ENCODE measurements at places on chromosomes 5 and 9.

DNA sequence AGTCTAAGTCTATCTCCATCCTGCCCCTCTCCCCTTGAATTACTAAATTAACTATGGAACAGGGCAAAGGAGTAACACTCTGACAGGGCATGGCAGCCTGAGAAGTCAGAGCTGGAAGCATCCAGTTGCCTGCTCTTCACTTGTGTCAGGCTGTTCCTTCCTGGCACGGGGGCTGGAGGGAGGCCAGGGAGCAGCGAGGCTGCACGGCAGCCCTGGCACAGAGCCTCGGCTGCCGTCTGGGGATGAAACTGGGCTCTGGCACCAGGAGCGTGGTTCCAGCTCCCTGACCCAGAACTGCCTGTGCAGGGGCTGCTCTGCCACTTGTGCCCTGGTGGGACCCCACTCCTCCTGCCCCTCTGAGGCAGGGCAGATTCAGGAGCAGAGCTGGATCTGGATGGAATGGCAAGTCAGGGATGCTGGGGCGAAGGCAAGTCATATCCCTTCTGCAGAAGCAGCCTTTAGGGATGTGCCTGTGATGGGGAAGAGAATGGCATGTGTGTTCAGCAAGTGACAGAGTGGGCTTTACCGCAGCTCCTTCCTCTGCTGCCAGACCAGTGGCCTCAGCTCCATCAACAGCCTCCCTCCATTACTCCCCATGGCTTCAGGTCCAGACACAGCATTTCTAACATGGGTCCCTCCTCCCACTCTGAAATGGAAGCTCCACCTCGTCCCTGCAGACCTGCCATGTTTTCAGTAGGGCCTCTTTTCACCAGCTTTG lies 42.2 kb upstream of the PDE8B start:
- no peak for DNase-seq

DNA sequence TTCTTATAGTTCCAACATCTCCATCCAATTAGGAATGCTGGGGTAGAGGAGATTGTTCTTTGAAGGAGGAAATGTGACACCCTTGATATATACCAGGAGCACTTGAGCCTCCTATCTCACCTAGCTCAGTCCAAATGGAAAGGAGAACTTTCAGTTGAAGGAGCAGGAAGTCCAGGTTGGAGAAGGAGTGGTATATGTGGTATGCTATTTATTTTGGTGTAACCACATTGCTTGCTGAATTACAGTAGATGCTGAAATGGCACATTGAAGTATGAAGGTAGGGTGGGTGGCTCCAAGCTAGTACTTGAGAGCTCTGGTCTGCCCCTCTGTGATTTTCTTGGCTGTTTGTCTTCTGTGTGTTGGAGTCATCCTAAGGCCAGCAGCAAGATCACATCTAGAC lies 6.1 kb downstream of the CSNK1G3 start:
- no peak for DNase-seq

DNA sequence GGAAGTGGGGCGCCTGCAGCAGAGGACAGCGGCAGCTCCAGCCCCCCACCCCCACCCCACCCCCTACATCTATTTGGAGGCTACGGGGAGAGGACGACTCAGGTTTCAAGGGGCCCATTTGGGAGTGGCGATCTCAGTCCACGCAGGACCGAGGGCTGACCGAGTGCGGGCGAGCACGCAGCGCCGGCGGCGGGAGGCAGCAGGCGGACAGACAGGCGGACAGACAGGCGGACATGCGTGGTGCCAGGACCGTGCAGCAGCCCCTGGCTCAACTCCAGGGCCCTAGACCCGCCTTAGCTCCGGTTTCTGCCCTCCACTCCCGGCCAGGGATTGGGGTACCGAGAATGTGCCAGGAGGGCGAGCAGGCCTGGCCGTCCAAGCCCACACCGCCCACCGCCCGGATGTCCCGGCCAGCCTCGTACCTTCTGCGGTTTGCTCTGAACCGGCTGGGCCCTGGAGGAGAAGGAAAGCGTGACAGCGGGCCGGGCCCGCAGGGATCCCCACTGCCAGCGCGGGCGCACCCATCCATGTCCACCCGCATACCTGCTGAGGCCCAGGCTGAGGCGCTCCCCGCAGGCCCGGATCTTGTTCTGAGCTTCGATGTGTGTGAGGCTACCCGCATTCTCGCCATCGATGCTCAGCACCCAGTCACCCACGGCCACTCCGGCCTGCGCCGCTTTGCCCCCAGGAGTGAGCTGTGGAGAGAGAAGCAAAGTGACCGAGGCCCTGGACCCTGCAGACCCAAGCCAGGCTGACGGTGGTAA lies 5.2 kb downstream of the PDLIM7 start:
- DNase-seq: no peak

DNA sequence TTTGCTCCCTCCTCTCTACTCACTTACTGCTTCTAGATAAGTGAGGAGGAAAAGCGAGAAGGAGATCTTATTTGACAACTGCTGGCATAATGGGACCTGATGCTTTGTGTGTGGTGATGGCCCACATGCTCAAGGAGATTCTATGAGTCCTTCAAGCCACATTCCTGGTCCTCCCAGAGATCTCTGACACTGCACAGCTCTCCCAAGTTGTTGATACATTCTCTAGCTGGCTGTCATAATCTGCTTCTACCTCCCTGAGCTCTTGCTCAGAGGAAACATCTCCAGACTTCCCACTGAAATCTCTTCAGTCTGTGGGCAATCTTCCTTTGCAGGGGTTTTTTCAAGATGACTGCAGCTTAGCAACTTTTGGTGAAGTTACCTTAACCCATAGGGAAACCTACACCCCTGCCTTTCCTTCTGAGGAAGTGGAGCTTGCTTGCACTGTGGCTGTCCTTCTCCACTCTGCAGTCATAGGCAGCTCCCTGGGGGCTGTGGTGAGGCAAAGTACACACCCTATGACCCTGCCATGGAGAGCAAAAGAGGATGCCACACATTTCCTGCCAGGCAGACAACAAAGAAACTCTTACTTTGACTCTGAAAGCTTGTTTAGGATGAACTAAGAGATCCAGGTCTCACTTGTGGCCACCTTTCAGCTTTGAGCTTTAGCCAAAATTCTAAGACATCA lies 163.8 kb downstream of the TMEM38B start:
- DNase-seq: no peak

DNA sequence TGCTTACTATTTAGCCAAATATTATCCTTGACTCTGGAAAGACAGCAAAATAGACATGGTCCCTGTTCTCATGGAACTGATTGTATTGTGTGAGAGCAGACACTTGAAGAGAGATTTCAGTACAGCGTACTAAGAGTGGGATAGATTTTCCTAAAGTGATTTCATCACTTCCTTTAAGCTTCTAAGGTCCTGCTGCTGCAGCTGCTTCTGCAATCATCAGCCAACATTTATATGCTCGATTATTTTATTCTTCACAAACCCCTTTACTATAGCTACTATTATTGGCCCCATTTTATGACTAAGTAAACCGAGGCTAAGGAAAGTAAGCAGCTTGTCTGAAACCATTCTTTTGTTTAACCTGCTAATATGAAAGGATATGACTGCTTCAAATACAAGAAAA lies 137.7 kb downstream of the SPATA31D1 start:
- no peak for DNase-seq
